ENCODE measurements at places on chromosomes 13 and 19.

- DNase-seq = no peak
Measured at GRCh38 chr19:4415352-4415751, 12.9 kb downstream of the CHAF1A start.

DNA sequence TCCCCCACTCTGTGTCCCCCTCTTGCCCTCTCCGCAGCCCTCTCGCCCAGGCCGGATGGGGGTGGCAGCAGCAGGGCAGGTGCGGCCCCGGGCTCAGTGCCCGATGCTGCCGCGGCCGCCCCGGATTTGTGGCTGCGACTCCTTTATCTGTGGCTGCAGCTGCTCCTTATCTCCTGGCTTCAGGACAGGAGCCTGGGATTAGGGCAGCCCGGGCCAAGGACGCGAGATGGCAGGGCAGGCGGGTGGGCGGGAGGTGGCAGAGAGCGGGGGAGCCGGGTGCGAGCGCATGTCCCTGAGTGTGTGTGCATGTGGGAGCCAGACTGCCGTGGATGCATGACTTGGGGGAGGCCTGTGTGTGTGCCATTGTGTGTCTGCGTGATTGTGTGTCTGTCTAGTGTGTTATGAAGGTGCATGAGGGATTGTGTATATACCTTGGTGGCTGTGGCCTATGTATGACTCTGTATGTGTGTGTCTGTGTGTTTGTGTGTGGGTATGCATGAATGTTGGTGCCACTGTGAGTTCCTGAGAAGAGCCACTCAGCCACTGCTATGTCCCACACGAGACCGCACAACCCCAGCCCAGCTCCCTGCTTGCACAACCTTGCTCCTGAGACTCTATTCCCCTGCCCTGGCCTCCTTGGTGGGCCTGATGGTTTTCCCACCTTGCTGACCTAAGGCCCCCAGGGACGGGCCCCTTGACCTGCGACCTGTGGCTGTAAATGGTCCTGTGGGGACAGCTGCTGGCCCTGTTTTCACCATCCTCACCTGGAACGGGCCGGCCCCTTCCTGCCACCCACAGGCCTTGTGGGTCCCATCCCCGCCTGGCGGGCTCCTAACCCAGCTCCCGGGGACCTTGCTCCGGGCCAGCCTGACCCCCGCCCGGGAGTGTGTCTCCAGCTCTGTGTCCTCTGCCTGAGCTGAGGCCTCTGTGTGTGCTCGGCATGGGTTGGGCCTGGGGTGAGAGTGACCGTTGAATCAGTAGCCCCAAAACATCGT, 5.3 kb upstream of the NRTN start:
- no peak for DNase-seq

DNA sequence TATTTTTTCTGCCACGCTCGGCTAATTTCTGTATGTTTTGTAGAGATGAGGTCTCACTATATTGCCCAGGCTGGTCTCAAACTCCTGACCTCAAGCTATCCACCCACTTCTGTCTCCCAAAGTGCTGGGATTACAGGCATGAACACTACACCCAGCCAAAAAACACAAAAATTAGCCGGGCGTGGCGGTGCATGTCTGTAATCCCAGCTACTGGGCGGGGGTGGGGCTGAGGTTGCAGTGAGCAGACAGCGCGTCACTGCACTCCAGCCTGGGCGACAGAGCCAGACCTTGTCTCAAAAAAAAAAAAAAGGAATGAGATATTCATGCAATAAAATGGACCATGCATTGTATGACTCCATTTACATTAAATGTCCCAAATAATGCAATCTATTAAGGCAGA, 32.2 kb downstream of the VASP start:
- DNase-seq = no peak

- DNase-seq = no peak
Measured at GRCh38 chr19:18772620-18773587, 18.2 kb downstream of the COMP start.
